GM04504 (cell line): ENCODE measurements at places on chromosomes 11 and 22.

DNA sequence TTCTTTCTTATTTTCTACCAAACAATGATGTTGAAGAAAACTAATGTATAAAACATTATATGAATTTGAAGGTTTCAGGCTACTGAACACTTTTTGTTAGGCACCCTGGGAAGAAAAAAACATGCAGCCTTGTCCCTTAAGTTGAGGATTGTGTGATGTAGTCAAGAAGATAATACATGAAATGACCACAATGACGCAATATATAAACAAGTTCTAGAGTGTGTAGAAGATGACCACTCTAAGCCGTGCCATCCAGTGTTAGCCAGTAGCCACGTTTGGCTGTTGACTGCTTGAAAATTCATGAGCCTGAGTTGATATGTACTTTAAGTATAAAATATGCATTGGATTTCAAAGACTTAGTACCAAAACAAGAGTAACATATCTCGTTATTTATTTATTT lies 16.2 kb downstream of the SWAP70 start:
- DNase-seq = no peak

DNA sequence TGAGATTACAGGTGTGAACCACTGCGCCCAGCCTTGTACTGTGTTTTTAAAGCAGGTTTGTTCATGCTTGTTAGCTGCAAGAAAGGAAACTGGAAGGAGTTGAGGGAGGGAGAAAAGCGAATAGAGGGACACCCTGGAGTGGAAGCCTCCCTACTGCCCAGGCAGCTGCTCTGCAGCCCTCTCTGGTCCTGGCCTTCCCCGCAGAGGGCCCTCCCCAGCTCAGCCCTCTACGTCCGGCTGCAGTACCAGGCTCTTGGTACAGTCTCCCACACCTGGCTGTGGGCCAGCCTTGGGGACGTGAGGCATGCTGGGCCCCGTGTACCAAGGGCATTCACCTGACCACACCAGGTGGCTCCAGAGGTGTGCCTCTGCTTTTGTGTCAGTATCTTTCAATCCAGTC lies 70.8 kb downstream of the MED15 start:
- DNase-seq = no peak

DNA sequence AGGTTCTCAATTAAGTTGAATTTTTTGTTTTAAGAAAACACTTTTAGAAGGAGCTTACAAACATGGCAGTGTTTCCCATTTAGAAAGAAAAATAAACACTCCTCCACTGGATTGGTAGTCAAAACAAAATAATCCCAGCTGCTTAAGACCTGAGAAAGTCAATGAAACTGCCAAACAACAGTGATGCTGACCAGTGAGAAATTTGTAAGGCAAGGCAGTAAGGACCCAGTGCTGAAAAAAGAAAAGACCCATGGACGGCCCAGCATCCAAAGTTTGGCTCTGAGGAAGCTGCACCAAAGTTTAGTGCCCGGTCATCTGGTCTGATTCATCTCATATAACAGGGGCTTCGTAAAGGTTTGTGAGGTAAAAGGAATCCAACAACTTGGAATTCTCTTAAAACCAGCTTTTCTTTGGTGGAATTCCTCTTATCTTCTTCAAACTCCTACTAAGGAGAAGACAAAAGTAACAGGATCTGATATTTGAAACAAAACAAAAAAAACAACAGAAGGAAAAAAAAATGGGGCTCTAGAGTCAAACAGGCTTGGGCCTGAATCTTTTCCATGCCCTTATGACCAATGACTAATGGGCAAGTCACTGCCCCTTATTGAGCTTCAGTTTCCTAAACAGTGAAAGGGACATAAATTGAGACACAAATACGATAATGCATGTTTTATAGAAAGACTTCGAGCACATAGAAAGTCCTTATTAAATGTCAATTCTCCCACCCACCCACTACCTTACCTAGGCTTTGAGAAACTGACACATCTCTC lies 383.0 kb upstream of the NARS2 start:
- no peak for DNase-seq

- no peak for DNase-seq
Measured at GRCh38 chr11:23723861-23724260, 773.0 kb upstream of the LUZP2 start.

GRCh38 chr11:114236829-114237228 lies 59.4 kb upstream of the NNMT start:
- DNase-seq = no peak

DNA sequence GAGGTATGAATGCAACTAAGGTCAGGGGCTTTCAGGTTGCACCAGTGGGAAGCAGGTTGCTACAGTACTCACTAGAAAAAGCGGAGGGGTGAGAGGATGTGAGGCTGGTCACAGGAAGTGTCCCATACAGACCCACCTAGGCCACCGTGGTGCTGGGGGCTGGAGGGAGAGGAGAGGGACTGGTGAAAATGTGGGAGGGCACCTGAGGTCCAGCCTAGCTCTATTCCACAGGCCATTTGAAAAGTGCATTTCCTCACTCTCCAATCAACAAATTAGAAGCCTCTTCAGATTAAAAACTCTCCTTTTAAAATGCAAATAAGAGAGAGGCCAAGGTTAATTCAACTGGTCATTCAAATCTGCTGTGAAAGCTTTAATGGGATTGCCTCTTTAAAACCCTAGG lies 38.6 kb upstream of the NCAM1 start:
- DNase-seq = no peak

DNA sequence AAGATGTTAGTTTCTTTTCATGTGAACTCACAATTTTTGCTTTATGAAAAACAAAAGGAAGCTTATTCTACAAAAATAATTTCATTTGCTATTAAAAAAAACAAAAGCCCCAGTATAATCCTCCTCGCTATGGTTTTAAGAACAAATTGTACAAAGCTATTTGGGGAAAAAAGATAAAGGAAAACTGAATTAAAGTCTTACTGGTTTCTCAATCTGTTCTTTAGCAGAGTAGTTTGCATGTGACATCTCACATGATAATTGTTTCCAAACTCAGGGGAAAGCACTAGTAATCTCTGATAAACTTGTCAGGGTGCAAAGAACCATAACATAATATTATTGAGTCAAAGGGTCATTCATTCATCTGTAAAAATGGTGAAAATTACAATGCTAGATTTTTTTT lies 2.9 kb upstream of the DDI1 start:
- no peak for DNase-seq

GRCh38 chr11:15858881-15859280 lies 497.5 kb downstream of the SOX6 start:
- DNase-seq = no peak

DNA sequence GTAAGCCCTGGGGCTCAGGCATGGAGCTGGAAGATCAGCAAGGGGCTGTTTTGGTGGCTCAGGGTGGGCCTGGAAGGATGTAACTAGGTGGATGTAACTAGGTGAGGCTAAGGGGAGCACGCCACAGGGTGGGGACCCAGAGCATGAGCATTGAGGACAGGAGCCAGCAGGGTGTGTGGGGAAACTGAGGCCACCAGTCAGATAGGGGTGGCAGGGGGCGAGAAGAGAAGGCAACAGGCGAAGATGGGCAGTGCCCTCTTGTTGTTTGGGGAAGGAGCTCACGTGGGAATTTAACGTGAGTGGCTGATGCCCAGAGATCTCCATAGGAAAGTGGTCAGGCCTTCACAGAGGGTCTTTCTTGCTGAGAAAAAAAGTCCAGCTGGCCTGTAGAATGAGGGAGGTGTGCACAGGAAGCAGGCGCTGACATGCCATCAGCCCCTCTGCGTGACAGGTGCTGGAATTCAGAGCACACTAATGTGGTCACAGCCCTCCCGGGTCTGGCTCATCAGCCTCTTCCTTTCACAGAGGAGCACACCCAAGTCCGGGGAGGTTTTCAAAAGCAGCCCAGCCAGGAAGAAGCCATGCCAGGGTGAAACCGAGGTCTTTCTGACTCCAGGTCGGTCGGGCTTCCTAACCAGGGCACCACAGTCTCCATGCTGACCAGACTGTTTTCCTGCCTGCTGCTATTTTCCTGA lies 54.6 kb upstream of the PAX6 start:
- no peak for DNase-seq

GRCh38 chr11:13008625-13009475 lies at the start of gene RASSF10:
Gene RASSF10, plus strand, starts transcription at chr11:13009316. Its CDS starts 261 bp downstream, at chr11:13009577.
- no peak for DNase-seq

DNA sequence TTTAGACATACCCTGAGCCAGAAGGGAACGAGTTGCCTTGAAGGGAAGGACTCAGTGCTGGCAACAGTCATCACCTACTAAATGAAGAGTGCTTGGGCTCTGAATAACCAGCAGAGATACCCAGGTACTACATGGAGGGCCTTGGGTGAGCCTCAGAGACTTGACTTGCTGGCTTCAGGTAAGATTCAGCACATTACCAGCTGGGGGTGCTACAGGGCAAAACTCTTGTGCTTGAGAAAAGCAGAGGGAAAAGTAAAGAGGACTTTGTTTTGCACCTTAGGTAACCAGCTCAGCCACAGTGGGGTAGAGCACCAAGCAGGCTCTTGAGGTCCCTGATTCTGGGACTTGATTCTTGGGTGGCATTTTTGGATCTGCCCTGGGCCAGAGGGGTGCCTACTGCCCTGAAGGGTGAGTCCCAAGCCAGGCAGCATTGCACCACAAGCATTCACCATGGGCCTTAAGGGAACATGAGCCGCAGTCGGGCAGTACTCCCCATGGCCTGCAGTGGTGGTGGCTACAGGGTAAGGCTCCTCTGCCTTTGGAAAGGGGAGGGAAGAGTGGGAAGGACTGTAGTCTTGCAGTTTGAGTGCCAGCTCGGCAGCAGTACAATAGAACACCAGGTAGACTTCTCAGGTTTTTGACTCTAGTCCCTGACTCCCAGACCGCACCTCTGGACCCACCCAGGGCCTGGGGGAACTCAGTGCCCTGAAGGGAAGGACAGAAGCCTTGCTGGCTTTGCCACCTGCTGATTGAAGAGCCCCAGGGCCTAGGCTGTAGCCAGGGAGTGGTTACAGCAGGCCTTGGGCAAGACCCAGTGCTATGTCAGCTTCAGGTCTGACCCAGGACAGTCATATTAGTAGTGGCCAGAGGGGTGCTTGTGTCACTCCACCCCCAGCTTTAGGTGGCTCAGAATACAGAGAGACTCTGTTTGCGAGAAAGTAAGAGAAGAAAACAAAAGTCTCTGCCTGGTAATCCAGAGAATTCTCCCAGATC lies 22.7 kb upstream of the PLEKHA7 start:
- DNase-seq = no peak

- DNase-seq = no peak
Measured at GRCh38 chr11:18056561-18057181, 10.6 kb upstream of the TPH1 start.

DNA sequence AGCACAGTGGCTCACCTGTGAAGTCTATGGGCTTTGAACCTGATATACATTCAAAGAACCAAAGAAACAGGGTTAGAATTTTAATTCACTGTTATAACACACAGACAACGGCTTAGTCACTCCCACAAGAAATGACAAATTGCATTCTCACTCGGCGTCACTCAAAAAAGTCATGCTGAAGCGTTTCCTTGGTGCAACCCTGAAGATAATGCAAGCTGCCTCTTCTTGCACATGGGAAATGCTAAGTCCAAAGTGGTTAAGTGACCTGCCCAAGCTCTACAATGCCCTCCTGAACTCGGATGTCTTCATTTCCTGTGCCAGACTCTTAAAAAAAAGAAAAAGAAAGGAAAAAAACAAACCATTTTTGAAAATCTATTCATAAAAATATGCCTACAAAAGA lies 10.0 kb downstream of the LGR4 start:
- no peak for DNase-seq

GRCh38 chr11:33698921-33699320 lies 1.7 kb downstream of the C11orf91 start:
- no peak for DNase-seq

- DNase-seq = no peak
Measured at GRCh38 chr22:30326255-30326705, 461 bp downstream of the TBC1D10A start.

- no peak for DNase-seq
Measured at GRCh38 chr11:11397036-11397415, 44.0 kb upstream of the CSNK2A3 start.

GRCh38 chr11:48093323-48093722 lies 113.0 kb downstream of the PTPRJ start:
- no peak for DNase-seq

GRCh38 chr22:27724709-27725108 lies 76.8 kb downstream of the MN1 start:
- DNase-seq = no peak

DNA sequence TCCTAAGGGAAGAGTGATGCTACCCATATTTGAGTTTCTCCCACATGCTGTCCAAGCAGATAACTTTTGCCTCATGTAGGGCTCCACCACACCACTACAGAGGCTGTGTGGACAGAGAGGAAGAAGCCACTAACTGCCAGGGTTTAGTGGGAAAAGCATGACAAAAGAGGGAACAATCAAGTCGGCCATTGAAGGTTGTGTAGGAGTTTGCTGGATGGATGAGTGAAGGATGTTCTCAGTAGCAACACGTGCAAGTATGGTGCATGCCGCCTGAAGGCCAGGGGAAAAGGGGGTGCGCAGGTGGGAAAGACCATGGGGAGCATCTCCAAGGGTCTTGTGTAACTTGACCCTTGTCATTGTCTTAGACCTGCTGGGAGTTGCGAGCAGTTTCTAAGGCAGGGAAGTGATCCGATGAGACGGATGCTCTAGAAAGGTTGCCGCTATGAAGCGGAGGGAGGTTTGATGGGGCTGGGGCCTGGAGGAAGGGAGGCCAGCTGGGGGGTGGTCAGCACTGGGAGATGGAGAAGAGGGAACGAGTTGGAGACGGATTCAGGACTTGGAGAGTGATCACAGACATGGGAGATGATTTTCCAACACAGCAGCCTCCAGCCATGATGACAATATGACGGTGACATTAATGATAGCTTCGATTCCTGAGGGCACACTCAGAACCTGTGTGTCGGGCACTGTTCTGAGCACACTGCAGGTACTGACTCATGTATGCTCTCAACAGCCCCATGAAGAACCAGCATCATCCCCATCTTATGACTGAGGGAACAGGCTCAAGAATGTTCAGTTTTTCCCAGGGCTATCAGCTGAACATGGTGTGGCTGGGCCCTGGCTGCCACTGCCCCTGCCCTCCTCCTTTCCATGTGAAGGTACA lies 53.7 kb downstream of the CD6 start:
- no peak for DNase-seq

DNA sequence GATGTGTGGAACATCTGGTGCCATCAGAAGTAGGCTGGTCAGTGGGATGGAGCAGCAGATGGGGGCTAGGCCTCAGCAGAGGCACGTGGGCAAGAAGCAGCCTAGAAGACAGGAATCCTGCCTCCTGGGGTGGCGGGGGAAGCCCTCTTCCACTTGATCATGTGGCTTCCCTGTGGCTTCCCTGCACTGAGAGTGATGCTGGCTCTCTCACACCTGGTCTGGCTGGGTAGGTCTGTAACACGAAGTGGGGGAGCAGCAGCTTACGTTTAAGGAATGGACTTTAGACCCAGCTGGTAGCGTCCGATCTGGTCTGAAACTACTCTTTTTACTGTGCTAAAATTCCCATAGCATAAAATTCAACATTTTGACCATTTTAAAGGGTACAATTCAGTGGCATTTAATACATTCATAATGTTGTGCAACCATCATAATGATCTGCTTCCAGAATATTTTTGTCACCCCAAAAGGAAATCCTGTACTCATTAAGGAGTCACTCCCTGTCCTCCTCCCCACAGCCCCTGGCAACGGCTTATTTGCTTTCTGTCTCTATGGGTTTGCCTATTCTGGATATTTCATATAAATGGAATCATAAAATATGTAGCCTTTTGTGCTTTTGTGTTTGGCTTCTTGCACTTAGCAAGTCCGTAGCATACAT lies 21.7 kb downstream of the PTPN5 start:
- DNase-seq = no peak

- no peak for DNase-seq
Measured at GRCh38 chr22:24386937-24387471, 40.4 kb upstream of the ADORA2A start.
